ENCODE measurements at places on chromosomes 16 and 17. TPM values are rescaled to one million over a fixed set of nuclear protein-coding genes. Genes with fewer than 3 reads are reported as not detected.

Gene NPIPA2
- polyA plus RNA-seq, result not detected

Gene HSD17B2
- 14.5 TPM for polyA plus RNA-seq

Gene NHERF2
- 103 TPM for polyA plus RNA-seq

Gene CX3CL1
- polyA plus RNA-seq, result 48.4 TPM

Gene UTS2R
- polyA plus RNA-seq, result 0.57 TPM

Gene ZC3H7A
- 64.1 TPM for polyA plus RNA-seq

Gene UNK
- polyA plus RNA-seq, result 32.5 TPM

Gene BIRC5
- polyA plus RNA-seq, result 33.8 TPM

Gene CNTNAP4
- 0.14 TPM for polyA plus RNA-seq

Gene CCL13
- not detected for polyA plus RNA-seq

- DNase-seq, result peak; percentile 23
Measured at GRCh38 chr16:47705266-47705665, 244.1 kb downstream of the PHKB start.

DNA sequence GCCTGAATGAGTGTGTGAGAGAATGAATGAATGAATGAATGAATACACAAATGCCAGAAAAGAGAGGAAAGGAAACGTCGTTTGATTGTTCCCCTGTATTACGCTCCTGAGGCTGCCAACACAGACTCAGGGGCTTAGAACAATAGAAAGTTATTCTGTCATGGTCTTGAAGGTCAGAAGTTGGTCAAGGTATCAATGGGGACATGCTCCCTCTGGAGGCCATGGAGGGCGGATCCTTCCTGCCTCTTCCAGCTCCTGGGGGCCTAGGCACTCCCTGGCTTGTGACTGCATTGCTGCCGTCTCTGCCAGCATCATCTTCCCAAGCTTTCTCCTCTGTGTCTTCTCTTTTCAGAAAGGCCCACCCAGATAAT, 1.5 kb upstream of the SLC38A8 start:
- no peak for DNase-seq

- no peak for DNase-seq
Measured at GRCh38 chr17:58387834-58388233, 29.5 kb downstream of the RNF43 start.

- DNase-seq, result no peak
Measured at GRCh38 chr17:81578038-81578441, 25.9 kb upstream of the FAAP100 start.

DNA sequence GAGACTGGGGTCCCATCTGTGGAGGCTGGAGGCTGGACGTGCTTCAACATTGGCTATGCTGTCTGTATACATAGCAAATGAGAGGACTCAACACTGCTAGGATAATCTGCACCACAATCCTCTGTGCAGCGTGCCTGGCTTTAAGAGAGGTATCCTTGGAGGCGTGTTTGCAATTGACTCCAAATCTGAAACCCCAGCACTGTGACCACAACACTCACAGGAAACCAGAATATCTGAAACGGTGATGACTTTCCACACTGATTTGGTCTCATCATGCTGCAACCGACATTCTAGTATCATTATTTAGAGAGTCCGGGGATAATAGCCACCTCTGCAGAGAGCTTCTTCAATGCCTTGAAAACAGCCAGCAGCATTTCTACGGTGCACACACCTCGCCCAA, 35.1 kb downstream of the TLE7 start:
- no peak for DNase-seq

DNA sequence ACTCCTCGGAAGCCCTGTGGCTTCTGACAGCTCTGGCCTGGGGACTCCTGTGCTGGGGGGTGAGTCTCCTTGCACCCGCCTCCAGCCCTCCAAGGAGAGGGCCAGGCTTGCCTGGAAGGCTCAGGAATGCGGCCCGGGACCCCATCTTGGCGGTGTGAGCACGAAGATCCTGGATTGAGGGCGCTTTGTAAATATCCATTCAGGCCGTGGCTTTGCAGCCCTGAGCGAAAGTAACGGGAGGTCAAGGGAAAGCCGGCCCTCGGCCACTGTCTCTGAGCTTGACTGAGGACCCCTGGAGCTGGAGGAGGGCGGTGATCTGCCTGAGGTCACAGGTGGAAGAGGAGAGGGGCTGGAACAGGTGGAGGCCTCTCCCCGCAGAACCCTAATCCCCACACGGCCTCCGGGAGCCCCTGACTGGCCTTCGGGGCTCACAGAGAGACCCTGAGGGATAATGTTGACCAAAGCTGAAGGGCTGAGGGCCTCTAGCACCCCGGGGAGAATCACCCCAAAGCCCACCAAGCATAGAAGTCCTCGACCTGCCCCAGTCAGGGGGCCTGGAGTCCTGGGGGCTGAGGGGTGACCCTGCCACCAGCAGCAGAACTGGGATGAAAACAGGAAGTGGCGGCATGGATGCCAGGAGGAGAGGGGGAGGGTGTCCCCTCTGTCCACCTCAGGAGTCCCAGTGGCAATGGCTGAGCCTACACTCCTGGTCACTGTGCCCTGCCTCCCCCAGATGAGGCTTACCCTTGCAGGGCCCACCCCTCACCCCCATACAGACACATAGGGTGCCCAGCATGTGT, 8.3 kb upstream of the RASD1 start:
- DNase-seq, result no peak

- no peak for DNase-seq
Measured at GRCh38 chr16:2745961-2746360, 6.5 kb upstream of the SRRM2 start.

DNA sequence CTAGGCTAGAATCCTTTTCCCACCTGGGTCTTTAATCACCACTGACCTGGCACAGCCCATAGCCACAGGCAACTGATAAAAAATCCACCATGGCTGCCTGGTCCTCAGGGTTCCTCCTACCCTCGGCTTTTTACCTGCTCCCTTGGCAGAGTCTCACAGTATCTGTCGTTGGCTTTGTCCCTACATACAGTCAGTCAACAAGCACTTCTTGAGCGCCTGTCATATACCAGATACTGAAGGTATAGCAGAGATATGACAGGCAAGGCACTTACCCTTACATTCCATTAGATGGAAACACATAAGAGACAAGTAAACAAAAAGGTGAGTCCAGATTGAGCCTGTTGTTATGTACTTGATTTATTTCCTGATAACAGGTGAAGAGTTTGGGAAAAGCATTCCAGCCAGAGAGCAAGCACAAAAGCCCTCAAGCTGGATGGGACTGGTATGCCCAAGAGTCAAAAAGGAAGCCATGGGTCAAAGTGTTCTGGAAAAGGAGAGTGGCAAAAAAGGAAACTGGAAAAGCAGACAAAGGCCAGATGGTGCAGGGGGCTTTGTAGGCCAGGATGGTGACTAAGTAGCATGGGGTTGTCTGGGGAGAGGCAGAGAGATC, 247.0 kb downstream of the CHD9NB start:
- DNase-seq, result no peak

GRCh38 chr16:72639494-72639893, 408.4 kb downstream of the ZFHX3 start:
- no peak for DNase-seq

GRCh38 chr17:42751628-42752027, 6.8 kb upstream of the EZH1 start:
- no peak for DNase-seq

- DNase-seq, result no peak
Measured at GRCh38 chr17:64004218-64004770, 6.1 kb downstream of the PRR29 start.

DNA sequence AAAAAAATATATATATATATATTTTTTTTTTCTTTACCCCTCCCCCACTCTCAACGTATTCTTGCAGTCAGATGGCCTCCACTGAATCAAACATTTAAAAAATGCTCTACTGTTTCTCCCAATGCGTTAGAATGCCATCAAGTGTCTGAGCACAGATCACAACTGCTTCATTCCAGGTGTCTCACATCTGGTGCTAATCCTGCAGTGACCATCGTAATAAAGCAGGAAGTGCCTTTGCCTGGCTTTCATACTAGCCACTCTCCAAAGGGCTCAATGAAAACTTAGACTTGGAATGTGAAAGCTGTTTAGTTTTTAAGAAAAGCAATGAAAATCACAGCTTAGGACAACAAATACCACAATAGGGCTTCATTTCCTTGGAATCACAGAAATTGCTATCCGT, 37.2 kb downstream of the SKAP1 start:
- no peak for DNase-seq

DNA sequence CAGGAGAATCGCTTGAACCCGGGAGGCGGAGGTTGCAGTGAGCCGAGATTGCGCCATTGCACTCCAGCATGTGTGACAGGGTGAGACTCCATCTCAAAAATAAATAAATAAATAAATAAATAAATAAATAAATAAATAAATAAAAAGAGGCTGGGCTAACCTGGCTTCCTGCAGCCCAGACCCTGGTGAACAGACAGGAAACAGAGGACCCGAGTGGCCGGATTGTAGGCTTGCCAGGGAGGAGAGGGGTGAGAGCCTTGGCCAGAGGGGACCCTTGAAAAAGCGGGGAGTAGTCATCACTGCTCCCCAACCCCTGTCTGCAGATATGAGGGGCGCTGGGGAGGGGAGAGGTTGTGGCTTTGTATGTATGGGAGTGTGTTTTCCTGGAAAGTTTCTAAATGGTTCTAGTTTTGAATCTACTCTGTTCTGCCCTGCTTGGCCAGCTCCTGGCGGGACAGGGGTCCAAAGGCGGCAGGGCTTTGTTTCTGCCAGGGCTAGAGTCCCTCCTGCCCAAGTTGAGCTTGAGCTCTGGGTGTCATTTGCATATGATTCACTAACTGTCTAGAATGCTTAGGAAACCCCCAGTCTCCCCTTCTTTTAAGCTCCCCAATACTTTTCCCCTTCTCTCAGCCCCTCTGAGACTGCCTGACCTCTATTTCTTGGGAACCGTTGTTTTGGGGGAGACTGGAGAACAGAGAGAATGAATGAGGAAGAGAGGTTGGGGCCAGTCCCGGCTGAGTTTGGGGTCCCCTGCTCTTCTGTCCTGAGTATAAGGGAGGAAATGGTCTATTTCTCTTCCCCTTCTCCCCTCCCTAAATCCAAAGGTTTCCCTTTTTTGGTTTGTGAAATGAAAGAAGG, 16.4 kb downstream of the RARA start:
- DNase-seq, result no peak

GRCh38 chr16:46911038-46911437, 26.9 kb downstream of the GPT2 start:
- DNase-seq, result no peak

GRCh38 chr16:13756411-13757140, 163.4 kb upstream of the ERCC4 start:
- no peak for DNase-seq

- no peak for DNase-seq
Measured at GRCh38 chr17:44722254-44722653, 13.8 kb downstream of the DBF4B start.

GRCh38 chr17:46978489-46979146, 435 bp downstream of the RPRML start:
- DNase-seq, result no peak

DNA sequence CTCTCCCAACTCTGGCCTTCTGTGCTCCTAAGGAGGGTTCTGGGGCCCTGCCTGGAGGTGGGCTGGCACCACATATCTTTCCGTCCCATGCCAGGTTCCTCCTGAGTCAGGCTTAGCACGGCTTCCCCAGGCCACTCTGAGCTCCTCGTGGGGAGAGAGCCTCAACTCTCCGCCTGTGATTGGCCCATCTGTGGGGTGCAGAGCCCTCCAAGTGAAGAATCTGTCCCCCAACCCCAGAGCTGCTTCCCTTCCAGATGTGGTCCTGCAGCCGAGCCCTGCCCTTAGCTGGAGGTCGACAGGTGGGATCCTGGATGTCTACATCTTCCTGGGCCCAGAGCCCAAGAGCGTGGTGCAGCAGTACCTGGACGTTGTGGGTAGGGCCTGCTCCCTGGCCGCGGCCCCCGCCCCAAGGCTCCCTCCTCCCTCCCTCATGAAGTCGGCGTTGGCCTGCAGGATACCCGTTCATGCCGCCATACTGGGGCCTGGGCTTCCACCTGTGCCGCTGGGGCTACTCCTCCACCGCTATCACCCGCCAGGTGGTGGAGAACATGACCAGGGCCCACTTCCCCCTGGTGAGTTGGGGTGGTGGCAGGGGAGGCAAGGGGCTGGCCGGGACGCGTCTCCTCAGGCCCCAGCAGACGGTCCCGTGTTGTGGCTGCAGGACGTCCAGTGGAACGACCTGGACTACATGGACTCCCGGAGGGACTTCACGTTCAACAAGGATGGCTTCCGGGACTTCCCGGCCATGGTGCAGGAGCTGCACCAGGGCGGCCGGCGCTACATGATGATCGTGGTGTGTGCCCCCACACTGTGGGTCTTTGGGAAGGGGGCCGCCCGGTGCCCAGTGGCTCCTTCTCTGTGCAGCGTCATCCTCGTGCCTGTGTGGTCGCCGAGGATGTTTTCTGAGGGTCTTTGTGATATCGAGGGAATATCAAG, 6.9 kb downstream of the GAA start:
- DNase-seq, result no peak

GRCh38 chr17:34287875-34288274, 2.3 kb downstream of the CCL11 start:
- no peak for DNase-seq

Measured in left renal cortex interstitium (tissue), 4 donors.